Right kidney (tissue), 9 donors: ENCODE measurements at places on chromosomes 1 and 21.

DNA sequence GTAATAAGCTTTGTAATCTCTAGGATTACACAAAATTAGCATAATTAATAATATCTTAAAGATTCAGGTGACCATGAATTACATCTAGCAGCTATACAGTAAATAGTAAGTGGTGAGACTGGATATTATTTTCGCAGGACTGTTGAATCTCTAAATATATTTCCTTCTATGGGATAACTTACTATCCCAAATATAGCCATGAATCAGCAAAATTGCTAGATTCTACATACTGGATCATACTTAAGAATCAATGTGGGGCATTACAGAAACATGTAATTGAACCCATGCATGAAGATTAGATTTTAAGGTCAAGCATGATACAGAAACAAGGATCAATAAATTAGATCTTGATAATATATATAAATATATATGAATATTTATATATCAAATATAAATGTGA, 1203.4 kb downstream of the BRINP3 start:
- no peak for DNase-seq

DNA sequence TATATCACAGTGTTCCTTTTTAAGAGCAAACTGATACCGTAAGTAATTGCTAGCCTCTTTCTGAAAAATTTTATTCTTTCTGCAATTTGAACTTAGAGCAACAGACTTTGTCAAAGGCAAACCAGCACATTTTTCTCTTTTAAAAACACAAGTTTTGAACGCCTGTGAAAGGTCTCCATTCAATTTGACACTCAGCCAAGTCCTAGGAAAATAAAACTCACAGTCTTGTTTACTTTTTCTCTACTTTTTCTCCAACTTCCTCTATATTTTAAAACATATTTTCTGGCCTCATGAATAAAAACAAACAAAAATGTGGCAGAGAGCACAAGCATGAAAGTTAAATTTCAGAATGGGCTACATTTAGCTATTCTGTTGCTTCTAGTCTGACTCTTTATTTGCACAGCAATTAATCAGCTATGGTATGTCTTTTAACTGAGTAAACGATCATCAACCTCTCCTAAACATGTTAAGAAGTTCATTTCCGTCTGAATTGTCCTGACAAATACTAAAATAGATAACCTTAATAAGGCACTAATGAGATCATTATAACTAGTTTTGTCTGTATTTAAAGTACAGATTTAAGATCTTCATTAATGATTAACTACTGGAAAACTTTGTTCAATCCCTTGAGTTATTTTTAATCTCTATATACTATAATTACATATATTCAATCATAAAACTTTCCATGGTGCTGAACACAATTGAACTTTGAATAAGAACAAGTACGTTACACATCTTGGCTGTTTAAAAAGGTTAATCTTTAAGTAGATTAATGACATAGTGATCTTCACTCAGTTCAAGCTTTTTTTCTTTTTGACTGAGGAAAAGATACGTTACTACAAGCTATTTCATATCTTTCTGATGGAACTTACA, 550.6 kb downstream of the PTBP2 start:
- DNase-seq = no peak

- DNase-seq = no peak
These were observed 14.7 kb upstream of the GPR37L1 start for GRCh38 chr1:202107801-202108731.

DNA sequence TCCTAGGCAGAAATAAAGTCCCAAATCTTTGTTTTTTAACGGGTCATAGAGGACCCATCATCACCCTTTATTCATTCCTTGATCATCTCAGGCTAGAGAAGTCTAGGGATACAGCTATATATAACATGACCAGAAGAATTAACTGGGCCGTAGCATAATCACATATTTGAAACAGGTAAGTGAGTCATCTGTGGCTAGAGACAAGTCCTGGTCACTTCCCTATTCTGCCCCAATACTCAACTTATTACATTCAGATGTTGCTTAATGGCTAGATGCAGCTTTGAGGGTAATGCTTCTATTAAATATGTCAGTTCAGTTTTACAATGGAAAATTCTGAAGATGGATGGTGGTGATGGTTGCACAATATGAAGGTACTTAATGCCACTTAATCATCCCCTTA, 47.0 kb downstream of the EXO1 start:
- no peak for DNase-seq

DNA sequence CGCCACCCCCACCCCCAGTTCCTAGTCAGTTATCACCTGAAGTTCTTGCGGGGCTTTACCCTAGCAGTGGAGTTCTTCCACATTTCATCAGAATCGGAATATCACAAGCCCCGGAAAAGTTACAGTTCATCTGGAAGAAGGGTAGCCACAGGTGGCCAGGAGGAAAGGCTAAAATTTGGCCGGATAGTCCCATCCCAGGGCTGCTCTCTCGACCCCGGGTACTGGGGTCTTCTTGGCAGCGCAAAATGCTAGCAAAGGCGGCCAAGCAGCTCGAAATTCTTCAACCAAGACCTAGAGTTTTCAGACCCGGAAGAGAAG, 7.9 kb downstream of the HLX start:
- DNase-seq = no peak

DNA sequence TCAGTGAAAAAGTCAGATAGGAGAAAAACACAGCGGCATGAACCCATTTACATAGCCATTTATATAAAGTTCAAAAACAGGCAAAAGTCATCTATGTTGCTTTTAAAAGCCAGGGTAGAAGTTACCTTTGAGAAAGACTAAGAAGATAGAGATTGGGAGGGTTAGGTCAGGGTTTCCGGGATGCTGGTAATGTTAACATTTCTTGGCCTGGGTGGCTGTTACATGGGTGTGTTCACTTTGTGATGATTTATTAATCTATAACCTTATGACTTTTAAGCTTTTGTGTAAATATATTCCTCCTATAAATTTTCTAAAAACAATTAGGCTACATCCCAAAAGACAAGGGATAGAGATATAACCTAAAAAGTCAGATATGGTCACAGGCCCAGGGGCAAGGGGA, 15.0 kb upstream of the FAM20B start:
- no peak for DNase-seq

DNA sequence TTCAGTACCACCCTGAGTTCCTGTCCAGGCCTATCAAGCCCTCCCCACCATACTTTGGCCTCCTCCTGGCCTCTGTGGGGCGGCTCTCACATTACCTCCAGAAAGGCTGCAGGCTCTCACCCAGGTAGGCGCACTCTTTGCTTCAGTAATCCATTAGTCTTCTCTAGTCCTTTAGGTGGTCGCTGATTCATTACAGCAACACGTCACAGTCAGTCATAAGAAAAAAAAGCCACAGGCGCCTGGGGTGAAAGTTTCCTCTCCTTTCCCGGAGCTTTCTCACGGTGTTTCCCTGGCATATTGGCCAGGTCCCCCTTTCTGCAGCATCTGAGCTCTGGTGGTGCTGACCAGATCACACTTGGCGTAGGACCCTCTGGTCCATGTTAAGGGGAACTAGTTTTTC, 12.1 kb downstream of the SLFNL1 start:
- DNase-seq = no peak

DNA sequence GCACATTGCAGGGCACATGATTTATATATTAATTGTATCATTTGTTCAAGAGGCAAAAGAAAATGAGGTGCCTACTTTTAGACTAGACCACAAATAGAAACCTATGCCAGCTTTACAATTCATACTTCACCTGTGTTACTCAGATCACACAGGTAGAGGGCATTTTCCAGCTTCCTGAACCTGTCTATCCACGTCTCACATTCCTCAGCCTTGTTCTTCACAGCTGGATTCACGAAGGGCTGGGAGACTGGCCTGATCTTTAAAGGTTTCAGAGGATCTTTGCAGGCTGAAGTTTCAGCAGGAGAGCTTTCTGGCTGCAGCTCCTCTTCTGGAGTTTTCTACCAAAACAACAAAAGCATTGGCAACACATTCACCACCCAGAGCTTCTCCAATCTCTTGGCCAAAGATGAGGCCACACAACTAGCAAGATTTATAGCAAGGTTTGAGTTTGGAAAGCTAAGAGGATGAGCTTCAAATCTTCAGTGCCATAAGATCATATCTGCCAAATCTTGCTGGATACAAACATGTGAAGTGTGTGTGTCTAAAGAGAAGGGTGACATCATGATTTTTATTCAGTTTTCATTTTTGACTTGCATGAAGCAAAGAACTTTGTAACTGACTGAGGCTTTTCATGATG, 71.0 kb upstream of the CYP2J2 start:
- no peak for DNase-seq

DNA sequence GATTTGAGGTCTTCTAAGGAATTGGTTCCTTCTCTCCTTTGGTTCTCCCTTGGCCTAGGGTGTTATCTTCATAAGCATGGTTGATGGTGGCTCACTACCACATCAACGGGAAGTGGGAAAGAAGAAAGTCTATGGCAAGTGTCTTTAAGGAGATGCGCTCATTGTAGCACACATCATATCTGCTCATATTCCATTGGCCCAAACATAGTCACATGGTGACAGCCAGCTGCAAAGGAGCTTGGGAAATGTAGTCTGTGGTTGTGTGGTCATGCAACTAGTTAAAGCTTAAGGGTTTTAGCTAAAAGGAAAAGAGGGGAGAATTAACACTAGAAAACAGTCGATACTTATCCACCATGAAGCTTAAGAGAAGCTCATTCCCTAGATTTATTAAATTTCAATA, 11.4 kb upstream of the MRPS6 start:
- DNase-seq = no peak

DNA sequence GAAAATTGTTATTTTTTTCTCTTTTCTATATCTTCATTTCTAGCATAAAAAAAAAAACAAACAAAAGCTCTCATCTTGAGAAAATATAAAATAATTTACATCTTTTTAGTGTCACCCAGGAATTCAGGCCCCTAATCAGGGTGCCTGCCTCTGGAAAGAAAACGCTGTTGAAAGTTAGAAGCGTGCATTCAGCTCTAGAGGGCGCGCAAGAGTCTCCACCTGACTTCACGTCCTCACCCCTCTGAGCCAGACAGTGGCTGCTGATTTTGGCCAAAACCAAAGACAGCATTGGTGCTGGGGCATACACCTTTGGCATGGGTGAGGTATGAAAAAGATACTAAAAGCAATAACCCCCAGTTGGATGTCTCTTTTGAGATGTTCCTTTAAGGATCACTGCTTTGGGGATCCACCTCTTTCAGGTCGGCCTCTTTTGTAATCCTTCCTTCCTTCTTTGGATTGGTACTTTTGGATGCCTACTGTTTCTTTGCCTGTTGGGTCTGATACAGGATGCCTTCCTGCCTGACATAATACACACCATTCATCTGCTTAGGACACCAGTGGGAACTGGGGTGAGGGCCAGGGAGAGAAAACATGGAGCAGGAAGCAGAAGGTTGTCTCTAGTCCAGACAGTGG, 77.6 kb upstream of the CHRM3 start:
- no peak for DNase-seq

DNA sequence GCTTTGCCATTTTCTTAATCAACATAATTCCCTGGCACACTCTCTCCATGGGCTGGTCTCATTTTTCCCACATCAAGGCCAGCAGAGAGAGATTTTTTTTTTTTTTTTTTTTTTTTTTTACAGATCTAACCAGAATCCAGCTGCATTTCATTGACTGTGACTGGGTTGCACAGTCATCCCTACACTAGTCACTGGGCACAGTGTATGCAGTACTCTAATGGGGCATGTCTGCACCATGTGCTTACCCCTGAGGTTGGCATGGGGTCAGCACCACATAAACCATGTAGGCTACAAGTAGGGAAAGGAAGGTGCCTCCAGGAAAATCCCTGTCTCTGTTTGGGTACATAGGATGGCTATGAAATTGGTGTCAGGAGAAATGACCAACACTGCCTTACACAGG, 64.1 kb upstream of the LRP8 start:
- DNase-seq = no peak

- DNase-seq = peak; percentile 12
These were observed 1.2 kb downstream of the MAN1A2 start for GRCh38 chr1:117368116-117369108.

DNA sequence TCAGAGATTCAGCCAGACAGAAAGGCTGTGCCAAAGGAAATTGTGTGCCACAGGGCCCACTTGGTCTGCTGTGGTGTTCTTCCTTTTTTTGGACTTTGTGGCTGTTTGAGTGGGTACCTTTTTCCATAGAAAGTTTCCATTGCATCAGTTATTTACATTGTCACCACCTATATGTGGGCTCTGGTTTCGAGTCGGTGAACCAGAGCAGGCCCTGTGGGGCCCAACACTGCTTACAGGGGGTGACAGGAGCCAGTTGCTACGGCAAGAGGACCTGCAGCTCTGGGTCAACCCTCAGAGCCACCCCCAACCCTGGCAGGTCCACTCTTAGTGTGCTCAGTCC, 157.0 kb upstream of the EDN2 start:
- no peak for DNase-seq

- DNase-seq = no peak
These were observed 151.5 kb downstream of the SMYD3 start for GRCh38 chr1:246355411-246356230.

GRCh38 chr21:43771698-43772424, 4.2 kb downstream of the CSTB start:
- DNase-seq = no peak

GRCh38 chr1:54842206-54842915, 41.2 kb upstream of the TTC22 start:
- no peak for DNase-seq

DNA sequence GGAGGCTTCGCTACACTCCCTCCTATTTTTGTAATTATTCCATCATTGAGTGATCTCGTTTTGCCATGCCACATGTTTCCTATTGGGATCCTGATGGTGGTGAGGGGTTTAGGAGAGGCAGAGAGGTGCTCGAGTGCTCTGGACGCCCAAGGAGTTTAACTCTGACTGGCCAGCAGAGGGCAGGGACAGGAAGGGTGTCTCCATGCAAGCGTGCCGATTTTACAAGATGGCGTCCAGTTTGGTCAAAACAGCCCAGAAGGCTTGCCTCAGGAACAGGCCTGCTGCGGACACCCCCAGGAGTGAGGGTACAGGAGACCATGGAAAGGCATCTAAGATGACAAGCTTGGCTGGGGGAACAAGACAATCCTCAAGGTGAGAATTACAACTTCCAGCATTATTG, 33.8 kb upstream of the KCNE2 start:
- no peak for DNase-seq

DNA sequence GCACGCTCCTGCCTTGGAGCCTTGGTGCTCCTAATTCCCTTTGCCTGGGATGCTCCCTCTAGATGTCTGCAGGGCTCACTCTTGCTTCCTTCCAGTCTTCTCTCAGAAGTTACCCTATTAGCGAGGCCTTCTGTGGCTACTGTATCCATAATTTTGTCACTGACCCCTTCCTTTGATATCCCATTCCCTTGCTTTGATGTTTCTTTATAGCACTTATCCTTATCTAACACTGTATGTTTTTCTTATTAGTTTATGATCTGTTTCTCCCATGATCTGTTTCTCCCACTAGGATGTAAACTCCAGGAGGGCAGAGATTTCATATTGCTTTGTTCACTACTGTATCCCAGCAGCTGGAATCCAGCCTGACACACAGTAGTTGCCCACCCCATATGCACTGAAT, 263.4 kb downstream of the FOXD2 start:
- DNase-seq = no peak
